Fibroblast of pulmonary artery (primary cell): ENCODE measurements at places on chromosomes 11 and 22.
A peak's percentile ranks its signal among the peaks of the same experiment; 100 is the strongest.

- DNase-seq: no peak
These were observed 4.0 kb downstream of the CRY2 start for GRCh38 chr11:45851228-45851627.

- DNase-seq: no peak
These were observed 3.2 kb downstream of the NUP50 start for GRCh38 chr22:45166932-45167331.

DNA sequence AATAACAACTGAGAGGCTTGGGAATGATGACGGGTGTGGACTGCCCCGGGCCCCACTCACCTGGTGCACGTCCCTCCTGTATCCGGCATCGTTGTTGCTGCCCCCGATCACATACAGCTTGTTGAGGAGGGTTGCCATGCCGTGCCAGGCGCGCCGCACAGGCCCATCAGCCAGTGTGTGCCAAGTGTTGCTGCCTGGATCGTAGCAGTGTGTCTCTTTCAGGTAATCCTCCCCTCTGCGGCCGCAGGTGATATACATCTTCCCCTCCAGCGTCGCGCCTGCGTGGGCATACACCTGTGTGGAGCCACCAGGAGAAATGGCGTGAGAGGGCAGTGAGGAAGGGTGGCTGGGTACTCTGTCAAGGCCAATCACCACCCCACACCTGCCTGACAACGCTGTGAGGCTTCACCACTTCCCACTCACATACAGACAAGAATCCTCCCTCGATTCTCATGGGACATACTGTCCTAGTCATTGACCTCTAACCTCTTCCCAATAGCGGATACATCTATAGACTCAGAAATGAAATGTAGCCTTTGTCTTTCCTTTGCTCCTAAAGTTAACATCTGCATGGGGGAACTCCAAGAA lies 8.9 kb upstream of the SCARF2 start:
- DNase-seq: no peak

- no peak for DNase-seq
These were observed 75.6 kb downstream of the BLID start for GRCh38 chr11:122040464-122040863.

DNA sequence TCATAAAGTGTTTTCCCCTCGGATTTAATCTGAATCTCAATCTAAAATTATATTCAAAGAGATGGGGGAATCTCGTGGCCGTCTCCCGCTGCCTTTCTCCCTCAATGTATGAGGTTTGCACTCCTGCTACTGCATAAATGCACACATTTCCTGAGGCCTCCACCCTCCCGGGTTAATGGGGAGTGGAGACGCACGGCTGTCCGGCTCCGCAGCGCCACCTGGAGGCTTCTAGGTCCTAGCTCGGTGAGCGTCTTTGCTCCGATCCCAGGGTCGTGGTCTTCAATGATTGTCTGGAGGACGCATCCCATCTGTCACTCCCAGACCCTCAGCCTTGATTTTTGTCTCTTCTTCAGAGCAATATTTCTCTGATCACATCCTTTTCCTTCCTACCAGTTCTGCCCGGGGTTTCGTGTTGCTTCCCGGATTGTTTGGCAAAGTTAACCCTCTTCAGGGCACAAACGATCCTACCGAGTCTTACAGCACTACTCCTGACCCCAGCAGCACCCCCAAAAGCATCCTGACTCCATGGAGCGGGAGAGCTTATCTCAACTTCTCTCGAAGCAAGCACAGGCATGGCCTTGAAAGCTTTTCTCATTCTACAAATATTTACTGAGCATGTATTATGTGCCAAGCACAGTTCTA lies at the start of gene LMO1:
Gene LMO1 (minus strand): TSS at position 110 of the 642 bp plus-strand sequence. CDS start 516 bp downstream, outside the sequence.
- peak; percentile 71 for DNase-seq

GRCh38 chr11:44711787-44712608 lies 14.8 kb upstream of the TSPAN18 start:
- no peak for DNase-seq

- DNase-seq: no peak
These were observed 8.8 kb upstream of the LGALS2 start for GRCh38 chr22:37588546-37589215.

- DNase-seq: no peak
These were observed 84.4 kb downstream of the GALNT18 start for GRCh38 chr11:11537372-11537771.

DNA sequence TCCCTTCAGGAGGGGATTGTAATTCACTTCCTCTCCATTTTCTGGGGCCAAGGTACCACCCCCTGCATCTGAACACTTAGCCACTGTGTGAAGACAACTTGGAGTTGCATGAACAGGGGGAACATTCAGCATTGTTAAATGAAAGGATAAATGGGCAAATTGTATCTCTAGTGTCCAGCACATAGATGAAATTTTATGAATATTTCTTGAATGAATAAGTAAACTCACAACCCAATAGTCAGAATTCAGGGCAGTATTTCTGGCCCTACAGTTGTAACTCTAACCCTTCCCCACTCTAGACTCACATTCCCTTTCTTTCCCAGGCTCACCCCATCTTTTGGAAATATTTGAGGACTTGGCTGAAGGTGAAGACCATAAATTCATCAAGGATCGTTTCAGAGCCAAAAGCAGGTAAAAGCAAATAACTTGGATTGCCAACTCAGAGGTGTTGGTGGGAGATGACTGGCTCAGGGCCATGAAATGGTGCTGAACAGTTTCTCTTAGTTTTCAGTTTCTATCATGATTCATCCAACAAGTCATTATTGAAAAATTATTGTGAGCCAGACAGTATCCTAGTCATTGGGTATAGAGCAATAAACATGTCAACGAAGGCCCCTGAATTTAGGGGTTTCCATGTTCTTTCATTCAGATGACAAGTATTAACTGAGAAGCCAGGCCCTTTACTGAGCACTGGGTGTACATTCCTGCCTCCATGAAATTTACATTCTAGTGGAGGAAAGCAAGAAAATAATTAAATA lies 33.3 kb upstream of the ZC3H12C start:
- DNase-seq: peak; percentile 40

DNA sequence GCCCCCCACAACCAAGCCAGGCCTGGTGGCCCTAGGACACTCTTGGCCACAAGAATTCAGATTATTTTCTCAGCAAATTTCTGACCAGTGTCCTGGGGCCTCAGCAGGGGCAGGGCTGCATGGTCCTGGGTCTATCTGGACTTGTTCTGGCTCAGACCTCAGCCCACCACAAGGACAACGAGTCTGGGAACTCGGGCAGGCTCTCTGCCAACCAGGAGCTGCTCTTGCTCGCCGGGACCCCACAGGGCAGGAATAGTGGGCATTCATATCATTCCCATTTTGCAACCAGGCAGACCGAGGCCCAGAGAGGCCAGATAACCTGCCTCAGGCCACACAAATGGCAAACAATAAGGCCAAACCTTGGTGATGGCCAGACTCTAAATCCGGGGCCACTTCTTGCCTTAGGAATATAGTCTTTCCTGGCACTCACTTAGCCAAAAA lies 75.4 kb upstream of the WNT7B start:
- no peak for DNase-seq

DNA sequence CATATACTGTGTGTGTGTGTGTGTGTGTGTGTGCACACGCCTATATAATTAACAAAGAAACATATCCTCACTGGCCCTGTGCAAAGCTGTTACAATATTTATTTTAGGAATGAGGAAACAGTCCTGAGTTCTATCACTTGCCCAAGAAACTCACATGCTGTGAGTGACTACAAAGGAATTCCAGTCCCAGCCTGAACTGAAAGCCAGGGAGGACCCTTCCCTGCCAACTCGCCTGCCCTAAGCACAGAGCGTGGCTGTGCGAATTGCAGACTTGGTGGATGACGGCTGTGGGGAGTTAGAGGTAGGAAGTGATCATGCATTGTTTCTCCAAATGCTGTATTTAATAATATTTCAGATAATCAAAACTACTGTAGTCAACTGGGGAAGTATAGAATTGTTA lies 26.4 kb upstream of the CD5 start:
- peak; percentile 64 for DNase-seq

- DNase-seq: peak; percentile 16
These were observed 192.8 kb upstream of the SORL1-AS1 start for GRCh38 chr11:121645596-121645995.

- no peak for DNase-seq
These were observed 38.7 kb upstream of the GCAT start for GRCh38 chr22:37769056-37769455.

- DNase-seq: peak; percentile 8
These were observed 407.4 kb downstream of the LARGE1 start for GRCh38 chr22:33512908-33513307.

DNA sequence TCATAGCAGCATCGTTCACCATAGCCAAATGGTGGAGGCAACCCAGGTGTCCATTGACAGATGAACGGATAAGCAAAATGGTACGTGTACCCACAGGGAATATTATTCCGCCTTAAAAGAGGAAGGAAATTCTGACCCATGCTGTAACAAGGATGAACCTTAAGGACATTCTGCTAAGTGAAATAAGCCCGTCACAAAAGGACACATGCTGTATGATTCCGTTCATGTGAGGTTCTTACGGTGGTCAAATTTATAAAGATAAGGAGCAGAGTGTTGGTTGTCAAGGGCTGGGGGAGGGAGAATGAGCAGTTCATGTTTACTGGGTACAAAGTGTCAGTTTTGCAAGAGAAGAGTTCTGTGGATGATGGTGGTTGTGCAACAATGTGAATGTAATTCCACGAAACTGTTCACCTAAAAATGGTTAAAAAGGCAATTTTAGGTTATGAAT lies 26.3 kb downstream of the APOL1 start:
- DNase-seq: no peak

- DNase-seq: no peak
These were observed 17.6 kb downstream of the NTM start for GRCh38 chr11:131388030-131388429.
